HT1080 (cell line): ENCODE measurements at places on chromosomes 7 and 10. TPM values are rescaled to one million over a fixed set of nuclear protein-coding genes. Genes with fewer than 3 reads are reported as not detected.
A peak's percentile ranks its signal among the peaks of the same experiment; 100 is the strongest.

RGS10 gene
- 55.0 and 67.4 TPM in 2 replicates for total RNA-seq

COMMD3 gene
- 60.6 and 68.4 TPM in 2 replicates for total RNA-seq

RBM20 gene
- 0.27 and 0.40 TPM in 2 replicates for total RNA-seq

GPR85 gene
- 3.2 and 3.5 TPM in 2 replicates for total RNA-seq

MRLN gene
- total RNA-seq: 0.43 TPM in 1 of 2 replicates, not detected in the other

INHBA gene
- total RNA-seq: 1.1 and 1.7 TPM in 2 replicates

GPR15LG gene
- total RNA-seq: not detected in 2 replicates

DNA sequence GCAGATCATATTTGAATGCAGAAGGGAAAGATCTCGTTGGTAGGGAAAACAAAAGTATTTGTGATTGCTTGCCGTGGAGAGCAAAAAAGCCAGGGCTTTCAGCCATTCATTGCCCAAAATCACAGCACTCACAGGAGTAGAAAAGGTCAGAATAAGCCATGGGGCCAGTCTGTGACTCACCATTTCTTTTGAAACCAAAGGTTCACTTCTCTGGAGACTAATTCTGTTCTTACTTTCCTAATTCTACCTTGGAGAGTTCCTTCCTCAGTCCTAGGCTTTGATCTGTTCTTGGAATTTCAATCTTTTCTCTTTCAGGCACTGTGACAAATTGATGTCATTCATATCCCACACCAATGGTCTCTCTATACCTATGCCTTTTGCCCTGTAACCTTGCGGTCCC, 54.1 kb upstream of the FAM180A start:
- DNase-seq: peak; percentile 14

DNA sequence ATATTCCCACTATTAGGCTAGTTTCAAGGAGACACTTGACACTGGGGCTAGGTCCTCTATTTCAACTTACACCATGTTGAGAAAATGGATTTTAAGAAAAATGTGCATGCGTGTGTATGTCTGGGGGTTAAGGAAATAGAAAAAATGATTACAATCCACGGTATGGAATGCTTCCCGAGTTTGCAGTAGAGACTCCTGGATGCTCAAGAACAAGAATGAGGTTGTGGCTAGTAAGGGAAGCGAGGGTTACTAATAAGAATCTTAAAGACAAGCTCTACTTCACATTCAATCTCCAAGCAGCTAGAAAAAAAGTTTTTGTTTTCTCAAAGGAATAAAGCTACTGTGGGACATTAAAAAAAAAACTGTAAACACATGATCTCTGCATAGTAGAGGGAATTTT, 54.7 kb downstream of the ANK3 start:
- no peak for DNase-seq

- no peak for DNase-seq
These were observed 159.0 kb downstream of the ELFN1 start for GRCh38 chr7:1829111-1829510.

- no peak for DNase-seq
These were observed 110.2 kb downstream of the MYO3A start for GRCh38 chr10:26044141-26044749.

DNA sequence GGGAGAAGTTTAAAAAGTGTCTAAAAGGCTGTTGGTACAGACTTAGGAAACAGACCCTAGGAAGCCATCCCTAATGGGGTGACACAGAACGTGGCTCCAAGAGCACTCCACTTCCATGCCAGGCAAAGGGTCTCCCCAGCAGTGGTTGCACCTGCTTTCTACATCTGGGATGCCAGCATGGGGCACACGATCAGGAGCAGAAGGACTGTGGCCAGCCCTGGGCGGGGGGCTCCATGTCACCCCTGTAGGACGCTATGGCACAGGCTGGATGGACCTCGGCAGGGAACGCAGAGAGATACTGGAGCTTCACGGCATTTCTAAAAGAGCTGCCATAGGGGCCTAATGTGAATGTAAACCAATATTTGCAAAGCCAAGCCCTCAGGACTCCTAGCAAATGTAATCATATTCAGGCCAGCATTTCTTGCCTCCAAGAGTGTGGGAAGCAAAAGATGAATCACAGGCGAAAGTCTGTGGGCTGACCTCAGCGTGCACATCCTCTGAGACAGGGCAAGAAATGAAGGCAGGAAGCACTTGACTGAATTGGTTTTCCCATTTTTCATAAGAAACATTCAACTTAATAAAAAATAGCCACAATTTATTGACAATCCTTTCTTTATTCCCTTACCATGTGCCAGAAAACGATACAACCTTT, 93.9 kb downstream of the ATXN7L1 start:
- peak; percentile 90 for DNase-seq

- DNase-seq: peak; percentile 56
These were observed 82.6 kb downstream of the PRKG1 start for GRCh38 chr10:51156926-51157325.
